Astrocyte (in vitro differentiated cells and primary cell): ENCODE measurements at places on chromosomes 16 and 17. TPM values are rescaled to one million over a fixed set of nuclear protein-coding genes. Genes with fewer than 3 reads are reported as not detected.

DNA sequence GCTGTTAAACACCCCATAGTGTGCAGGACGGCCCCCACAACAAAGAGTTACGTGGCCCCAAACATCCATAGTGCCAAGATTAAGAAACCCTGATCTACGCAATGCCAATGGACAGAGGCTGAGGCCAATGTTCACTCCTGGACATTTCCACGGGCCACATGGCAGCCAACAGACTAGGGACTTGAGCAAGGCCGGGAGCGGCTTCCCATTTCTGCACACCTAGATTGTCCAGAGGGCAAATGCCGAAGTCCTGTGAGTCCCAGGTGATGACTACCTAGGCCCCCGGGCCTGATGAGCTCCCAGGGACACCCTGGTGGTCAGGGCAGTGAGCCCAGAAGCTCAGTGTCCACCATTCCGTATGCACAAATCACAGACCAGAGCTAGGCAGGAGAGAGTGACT is 95.5 kb downstream of the AMFR start:
- no peak for DNase-seq

GRCh38 chr17:679491-679890 is 35.1 kb downstream of the VPS53 start:
- DNase-seq: no peak

- no peak for DNase-seq
These were observed 29.2 kb downstream of the ABCC3 start for GRCh38 chr17:50663812-50664374.

GRCh38 chr17:44266402-44267164 is 1.4 kb downstream of the SLC4A1 start:
- DNase-seq: no peak

NOXO1 gene
- 0.89 TPM in 1 of 2 replicates, not detected in the other for total RNA-seq

DNA sequence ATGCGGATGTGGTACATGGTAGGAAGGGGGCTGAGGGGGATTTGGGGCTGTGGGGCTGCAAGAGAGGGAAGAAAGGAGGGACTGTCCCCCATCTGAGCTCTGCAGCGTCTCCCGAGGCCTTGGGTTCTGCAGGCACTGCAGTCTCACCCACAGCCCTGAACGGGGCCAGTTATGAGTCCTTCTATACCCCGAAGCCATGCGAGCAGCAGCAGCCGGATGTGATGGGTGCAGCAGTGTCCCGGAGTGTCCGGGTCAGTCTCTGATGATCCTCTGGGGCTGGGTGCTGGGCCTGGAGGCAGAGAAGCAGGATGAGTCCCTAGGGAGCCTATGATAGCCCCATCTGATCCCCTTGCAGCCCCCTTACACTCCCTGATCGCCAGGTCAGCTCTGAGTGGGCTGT is 41.5 kb downstream of the CPNE2 start:
- no peak for DNase-seq

- DNase-seq: no peak
These were observed 16.5 kb downstream of the KATNIP start for GRCh38 chr16:27566417-27566816.

- DNase-seq: no peak
These were observed 2.6 kb downstream of the KAT2A start for GRCh38 chr17:42118545-42118944.

DNA sequence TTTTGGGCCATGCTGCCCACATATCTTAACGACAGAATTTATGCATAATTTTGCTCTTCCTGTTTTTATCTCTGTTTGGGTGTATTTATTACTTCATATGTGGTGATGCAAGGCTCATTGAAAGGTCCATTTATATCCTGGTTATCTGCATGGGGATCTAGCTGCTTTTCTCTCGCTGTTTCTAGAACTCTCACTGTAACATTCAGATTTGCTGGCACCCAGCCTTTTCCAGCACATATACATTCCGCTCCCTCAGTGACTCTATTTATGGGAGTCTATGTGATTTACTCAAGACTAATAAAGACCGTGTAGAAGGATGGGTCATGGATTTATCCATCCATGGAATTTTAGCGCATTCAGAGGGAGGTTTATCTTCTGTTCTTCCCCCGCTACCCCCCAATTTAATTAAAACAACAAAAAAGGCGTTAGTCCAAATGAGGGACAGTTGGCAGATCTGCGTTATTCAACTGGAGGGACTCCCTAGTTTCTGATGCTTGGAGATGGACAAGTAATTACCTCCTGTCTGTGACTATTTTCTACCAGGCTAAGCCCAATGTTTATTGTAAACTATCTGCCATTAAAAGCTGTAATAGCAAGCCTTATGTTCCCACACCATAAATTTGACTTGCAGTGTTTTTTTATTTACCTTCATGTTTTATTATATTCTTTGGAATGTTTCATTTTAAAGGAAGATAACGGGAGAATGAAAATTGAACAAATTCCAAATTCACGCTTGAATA is 19.8 kb upstream of the MARCHF10 start:
- DNase-seq: peak; percentile 76

DNA sequence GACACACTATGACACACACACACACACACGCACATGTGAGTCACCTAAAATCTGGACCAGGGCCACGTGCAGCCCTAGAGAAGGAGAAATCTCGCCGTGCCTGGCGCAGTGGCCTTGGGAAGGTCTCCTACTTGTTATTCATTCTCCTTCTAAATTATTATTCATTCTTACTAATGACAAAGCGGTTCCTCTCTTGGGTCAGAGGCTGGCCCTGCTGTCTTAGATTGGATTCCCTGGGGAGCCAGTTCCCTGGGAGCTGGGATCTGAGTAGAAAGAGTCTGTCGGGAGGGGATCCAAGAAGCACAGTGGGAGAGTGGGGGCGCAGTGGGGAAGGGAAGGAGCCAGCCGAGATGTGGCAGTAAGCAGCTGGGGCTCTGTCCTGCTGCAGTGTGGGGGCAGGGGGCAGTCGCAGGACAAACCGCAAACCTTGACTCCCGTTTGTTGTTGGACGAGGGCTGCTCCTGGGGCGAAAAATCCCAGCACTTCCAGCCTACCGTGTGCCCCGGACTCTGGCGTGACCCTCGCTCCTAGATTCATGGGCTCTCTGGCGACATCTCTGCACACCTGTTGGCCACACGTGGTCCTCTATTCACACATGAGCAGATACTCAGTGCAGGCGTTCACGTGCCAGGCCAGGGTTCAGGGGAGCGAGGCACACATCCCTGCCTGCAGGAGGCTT is 18.7 kb upstream of the JPH3 start:
- peak; percentile 70 for DNase-seq

ZNF785 gene
- total RNA-seq: 9.3 and 9.7 TPM in 2 replicates

DNA sequence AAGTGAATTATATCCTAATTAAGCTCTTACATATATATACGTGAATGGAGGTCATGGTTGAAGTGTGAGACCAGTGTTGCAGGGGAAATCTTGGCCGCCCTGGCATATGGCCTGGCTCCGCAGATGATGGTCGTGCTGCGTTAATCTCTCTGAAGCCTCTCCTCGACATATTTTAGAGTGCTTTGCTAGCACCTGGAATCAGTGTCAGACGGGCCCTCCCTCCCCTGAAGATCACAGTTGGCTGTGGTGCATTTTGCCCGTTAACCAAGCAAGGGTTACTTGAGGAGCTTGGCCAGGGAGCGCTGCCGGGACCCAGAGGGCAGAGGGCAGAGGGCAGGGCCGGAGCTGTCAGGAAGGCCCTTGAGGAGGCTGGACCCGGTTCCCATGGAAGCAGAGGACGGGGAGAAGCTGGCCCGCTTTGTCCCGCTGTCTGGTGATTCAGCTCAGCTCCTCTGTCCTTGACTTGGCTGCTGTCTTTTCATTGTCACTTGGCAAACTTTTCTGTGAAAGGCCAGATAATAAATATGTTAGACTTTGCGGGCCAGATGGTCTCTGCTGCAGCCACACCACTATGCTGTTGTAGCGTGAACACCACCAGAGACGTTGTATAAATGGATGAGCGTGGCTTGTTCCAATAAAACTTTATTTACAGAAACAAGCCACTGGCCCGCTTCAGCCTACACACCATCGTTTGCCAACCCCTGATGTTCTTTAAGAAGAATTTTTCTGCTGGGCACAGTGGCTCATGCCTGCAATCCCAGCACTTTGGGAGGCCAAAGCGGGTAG is 32.3 kb downstream of the CIBAR2 start:
- DNase-seq: no peak

- no peak for DNase-seq
These were observed 110.7 kb upstream of the SDK2 start for GRCh38 chr17:73754886-73755400.

C16orf96 gene
- 0.20 and 0.38 TPM in 2 replicates for total RNA-seq
